ENCODE measurements at places on chromosomes 12 and 14.

GRCh38 chr12:92000597-92000996 is 145.0 kb downstream of the BTG1 start:
- no peak for DNase-seq

GRCh38 chr14:80310938-80311750 is 99.8 kb upstream of the DIO2 start:
- no peak for DNase-seq

DNA sequence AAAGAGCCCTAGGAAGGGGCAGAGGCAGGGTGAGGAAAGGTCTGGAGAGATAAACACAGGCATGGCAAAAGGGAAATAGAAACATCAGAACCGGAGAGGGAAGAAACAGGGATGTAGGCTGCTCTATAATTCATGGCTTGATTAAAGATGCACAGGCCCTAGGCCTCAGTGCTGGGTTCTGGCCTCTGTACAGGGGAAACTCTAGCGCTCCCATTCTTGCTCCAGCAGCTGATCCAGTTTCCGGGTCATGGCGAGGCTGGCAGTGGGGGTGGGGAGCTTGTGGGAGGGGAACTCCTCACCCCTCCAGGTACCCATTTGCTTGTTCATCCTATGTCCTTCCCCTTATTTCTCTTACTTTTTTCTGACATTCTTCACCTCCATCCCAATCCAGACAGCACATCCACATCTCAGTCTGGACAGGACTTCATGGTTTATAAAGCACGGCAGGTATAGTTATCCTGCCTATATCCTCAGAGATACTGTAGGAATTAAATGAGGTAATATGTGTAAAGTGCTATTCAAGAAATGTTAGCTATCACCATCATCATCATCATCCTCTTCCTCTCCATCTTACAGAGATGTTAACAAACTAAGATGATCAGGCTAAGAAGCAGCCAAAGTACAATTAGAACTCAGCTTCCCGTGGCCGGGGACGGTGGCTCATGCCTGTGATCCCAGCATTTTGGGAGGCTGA is 8.0 kb upstream of the GPR84 start:
- no peak for DNase-seq

DNA sequence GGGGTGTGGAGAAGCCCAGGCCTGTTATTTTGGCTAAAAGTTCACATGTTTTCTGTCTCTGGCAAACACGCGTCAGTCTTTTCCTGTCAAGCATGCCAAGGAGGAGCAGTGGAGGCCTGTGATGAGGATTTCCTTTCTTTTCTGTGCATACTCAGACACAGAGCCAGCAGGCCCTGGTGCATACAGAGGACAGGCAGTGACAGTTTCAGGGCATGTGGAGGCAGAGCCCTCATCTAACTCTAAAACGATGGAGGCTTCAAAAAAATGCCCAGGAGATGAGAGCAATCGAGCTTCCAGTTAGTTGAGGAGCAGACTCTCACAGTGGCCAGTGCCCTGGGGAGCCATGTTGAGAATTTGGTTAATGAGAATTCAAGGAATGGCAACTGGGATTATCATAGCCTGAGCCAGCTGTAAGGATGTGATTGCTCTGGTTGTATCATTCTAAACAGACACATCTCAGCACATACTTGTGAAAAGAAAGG is 66.5 kb downstream of the TRAFD1 start:
- DNase-seq = no peak

DNA sequence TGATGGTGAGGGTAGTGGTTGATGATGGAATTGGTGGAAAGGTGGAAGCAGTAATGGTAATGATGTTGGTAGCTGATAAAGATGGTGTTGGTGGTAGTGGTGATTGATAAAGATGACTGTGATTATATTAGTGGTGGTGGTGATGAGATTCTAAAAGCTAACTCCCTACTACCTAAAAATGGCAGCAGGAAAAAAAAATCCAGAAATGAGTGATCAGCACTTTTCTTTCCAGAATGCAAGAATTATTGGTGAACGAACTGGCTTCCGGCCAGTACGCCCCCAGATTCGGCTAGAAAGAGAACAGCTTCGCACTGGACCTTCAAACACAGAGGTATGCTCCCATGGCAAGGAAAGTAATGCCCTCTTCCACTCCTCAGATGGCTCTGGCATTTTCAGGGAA is 19.3 kb downstream of the DAO start:
- no peak for DNase-seq

GRCh38 chr14:46887144-46887543 is 235.6 kb upstream of the RPL10L start:
- no peak for DNase-seq

- no peak for DNase-seq
Measured at GRCh38 chr14:75970989-75971388, 10.8 kb downstream of the TGFB3 start.

GRCh38 chr12:66979251-66979650 is 289.9 kb upstream of the CAND1 start:
- no peak for DNase-seq
